Retina (tissue), 1 donor: ENCODE measurements at places on chromosomes 13 and 19.

- no peak for DNase-seq
These were observed 124.9 kb downstream of the CYSLTR2 start for GRCh38 chr13:48778610-48779009.

DNA sequence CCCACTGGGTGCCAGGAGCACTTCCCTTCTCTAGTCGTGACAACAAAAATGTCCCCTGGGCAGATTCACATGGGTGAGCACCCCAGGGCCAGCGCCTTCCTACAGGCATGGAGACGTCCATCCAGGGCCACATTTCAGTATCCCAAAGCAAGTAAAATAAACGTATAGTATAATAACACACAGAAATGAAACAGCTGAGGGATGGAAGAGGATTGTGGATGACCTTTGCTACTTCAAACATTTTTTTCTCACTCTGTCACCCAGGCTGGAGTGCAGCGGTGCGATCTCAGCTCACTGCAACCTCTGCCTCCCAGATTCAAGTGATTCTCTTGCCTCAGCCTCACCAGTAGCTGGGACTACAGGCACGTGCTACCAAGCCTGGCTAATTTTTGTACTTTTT is 28.2 kb downstream of the CILP2 start:
- DNase-seq = no peak

GRCh38 chr19:12611361-12611699 is 610 bp downstream of the ZNF791 start:
- DNase-seq = no peak

DNA sequence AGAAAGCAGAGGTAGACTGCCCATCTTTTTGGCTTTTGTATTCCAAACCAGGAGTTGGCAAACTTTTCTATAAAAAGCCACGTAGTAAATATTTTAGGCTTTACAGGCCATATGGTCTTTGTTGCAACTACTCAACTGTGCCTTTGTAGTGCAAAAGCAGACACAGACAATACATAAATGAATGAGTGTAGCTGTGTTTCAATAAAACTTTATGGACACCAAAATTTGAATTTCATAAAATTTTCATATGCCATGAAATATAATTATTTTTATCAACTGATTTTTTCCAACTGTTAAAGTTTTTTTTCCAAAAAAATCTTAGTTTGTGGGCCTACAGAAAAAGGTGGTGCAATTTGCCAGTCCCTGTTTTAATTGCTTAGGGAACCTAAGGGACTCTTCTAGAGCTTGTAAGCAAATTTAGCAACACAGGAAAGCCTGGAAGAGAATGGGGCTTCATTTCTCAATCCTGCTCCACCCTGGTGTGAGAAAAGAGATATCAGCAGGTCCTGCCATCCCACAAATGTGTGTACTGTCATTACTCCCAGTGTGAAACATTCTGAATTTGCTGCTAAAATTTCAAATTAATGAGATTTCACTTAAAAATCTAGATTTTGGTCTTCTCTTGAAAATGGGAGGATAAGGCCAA is 194.2 kb downstream of the RGCC start:
- DNase-seq = no peak

DNA sequence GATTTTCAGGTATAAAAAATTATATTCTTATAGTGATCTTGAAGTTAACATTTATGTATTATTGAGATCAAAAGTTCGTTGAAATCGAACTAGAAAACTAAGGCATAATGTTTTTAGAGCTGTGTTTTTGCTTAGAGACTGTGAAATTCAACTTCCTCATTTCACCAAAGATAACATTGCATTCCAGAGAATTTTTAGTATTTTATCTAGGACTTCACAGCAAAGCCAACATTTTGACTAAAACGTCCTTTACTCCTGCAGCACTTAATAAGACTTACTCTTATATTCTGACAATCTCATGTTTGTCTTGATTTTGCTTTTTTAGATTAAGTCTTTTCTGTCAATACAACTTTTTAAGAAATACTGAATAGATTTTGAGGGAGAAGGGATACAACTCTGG is 4.7 kb downstream of the KCTD4 start:
- DNase-seq = no peak

DNA sequence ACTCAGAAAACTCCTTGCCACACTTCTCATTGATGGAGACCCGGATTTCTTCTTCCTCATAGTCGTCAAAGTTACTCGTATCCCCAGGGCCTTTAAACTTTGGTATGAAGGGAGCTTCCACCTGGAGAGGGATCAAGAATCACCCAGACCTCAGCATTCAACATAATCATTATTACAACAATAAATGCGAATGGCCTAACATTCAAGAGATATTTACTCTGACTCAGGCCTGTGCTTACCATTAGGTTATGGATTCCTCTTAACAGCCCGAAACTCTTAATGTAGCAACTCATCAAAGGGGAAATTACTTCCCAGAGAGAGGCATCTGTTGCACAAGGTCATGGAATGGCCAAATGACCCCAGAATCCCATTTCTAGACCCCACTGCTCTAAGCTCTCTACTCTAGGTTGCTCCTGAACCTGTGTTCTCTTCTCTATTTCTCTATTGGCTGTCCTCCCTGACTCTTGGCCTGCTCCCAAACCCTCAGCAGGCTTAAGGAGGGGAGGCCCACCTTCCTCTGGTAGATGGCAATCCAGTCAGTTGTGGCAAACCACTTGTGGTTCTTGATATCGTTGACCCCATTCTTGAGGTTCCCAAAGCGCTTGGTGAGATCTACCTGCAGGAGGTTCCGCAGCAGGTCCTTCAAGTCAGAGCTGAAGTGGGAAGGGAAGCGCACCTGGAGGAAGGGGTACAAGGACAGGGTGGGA is 2.7 kb upstream of the SAMD1 start:
- DNase-seq = no peak

DNA sequence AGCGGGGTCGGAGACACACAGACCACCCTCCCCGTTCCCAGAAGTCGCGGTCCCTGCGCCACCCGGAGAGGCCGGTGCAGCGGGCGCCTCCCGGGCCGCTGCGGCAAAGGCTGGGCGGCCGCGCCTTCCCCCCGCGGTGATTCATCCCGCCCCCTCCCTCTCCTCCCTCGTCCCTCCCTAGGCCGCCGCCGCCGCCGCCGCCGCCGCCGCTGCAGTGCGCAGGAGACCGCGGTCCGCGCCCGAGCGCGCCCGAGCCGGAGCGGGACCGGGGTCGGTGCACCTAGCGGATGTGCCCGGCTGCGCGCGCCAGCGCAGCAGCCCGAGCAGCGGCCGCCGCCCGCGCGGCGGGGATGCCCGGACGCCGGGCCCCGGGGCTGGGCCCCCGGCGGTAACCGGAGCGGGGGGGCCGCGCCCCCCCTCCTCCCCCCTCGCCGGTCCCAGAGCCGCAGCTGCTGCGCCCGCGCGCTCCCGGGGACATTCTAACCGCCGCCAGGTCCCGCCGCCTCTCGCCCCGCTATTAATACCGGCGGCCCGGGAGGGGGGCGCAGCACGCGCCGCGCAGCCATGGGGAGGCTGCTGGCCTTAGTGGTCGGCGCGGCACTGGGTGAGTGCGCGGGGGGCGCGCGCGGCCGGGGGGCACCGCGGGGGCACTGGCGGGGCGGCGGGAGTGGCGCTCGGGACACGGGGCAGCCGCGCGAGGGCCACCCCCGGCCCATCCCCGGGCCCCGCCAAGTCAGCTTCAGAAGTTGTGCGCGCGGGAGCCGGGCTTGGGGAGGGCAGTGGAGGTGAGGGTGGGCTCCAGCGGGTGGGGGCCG is at the start of gene SCN1B:
SCN1B (plus strand) TSS at position 214 of the 815 bp plus-strand sequence; CDS start at position 565, 351 bp downstream.
- DNase-seq = no peak

DNA sequence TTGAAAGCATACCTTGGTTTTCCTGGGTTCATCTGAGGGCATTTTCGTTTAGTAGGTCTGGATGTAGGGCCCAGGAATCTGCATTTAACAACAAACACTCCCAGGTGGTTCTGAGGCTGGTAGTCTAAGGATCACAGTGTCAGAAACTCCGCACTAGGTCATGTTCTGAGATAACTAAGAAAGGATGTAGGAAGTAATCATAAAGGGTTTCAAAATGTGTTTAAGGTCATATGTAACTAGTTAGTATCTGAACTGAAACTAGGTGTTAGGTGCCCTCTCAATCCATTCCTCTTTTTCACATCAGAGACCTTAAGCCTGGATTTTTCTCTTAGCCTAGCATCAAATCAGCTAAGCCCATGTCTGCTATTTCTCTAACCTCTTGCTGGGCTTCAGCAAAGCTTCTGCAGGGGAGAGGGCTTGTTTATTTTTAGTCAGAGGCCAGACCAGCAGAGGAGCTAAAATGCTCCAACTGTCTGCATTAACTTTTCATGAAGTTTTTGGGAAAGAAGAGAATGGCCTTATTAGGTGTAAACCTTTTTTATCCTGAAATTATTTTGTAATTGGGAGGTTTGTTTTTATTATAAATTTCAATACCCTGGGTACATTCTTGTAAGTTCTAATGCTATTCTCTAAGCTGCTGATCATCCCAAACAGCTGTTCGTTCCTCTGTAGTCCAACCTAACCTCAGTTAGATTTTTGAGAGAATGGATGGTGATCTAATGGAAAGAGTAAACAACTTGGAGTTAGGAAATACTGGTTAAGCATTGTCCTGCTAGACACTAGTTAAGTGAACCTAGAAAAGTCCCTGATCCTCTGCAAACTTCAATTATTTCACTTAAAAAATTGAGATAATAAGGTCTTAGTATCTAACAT is 262.8 kb upstream of the RFC3 start:
- no peak for DNase-seq

DNA sequence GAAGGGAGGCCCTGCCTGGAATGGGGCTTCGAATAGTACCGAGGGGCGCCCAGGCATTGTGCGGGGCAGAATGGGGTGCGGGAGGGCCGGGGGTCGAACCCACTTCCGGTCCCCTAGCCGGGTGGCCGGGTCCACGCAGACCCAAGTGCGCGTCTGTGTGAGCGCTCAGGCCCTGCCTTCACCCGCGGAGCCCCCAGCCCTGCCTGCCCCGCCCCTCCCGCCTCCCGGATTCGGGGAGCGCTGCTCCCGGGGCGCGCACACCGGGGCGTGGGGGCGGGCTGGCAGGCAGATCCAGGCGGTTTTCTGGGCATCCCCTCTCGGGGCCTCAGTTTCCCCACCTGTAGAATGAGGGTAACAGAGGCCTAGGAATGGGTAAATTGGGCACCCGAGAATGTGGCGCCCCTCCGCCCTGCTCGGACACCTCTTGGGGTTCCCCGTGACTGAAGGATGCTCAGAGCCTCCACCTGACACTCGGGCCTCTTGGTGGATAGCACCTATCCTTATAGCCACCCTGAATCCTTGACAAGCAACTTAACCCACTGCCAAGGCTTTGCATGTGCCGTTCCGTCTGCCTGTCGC is 682 bp downstream of the PIK3R2 start:
- DNase-seq = no peak
